ENCODE measurements at places on chromosomes 3 and 15. TPM values are rescaled to one million over a fixed set of nuclear protein-coding genes. Genes with fewer than 3 reads are reported as not detected.
A peak's percentile ranks its signal among the peaks of the same experiment; 100 is the strongest.

DNA sequence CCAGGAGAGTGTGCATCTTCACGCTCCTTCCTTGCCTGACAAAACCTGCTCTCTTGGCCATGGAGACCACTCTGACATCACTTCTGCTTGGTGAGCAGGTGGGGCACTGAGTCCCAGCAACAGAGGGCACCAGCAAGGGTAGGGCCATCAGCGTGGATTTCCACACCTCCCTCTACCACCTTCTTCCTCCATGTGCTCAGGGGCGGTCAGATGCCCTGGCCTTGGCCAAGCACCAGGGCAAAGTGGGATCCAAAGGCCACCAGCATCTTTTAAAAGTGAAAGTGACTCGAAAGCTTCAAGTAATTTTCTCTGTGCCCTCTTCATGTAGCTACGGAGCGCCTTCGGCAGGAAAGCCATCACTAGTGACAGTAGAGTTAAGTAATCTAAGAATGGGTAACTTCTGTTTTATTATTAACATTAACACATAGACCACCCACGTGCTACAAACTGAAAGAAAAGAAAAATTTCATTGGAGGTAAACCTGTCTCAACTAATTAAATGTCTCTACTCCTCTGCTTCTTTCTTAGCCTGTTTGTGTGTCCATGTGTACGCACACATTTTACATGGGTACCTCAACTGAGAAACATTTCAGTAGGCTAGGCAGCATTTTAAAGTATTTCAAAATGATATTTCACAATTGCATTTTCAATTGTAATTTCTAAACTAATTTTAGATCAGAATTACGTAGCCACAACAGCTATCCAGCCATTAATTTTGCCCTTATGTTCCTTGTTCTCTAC is 57.9 kb downstream of the CHSY1 start:
- no peak for DNase-seq

GRCh38 chr3:179036226-179036625 is 35.4 kb downstream of the ZMAT3 start:
- no peak for DNase-seq

DNA sequence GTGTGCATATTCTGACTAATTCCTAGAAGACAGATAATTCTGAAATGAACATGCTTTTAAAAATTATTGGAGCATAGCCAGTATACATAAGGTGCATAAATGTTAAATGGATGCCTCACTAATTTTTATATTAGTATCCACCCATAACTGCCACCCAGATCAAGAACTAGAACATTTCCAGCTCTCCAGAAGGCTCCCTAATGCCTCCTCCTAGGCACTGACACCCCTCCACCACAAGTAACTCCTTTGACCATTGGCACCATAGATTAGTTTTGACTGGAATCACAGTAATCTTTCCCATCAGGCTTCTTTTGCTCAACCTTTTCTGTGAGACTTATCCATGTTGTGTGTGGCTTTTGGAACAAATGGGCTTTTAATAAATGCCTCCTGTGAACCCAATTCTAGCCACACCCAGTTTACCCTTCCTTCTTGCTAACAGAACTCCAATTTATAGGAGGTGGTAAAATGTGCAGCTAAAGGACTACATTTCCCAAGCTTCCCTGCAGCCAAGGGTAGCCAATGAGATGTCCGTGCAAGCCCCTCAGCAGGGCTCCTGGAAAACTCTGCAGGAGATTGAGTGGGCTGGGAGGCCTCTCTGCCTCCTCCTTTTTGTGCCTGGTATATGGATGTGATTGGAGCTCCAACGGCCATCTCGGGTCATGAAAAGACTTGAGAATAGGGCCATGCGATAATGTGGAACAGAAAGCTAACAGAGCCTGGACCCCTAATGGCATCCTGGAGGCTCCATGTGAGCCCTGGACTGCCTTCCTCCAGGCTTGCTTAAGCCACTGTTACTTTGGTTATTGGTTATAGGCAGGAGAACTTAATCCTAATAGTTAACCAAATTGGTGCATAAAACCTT is 322.6 kb upstream of the TLE3 start:
- peak; percentile 39 for DNase-seq

- peak; percentile 43 for DNase-seq
Measured at GRCh38 chr3:58434511-58434910, 879 bp upstream of the PDHB start.

DNA sequence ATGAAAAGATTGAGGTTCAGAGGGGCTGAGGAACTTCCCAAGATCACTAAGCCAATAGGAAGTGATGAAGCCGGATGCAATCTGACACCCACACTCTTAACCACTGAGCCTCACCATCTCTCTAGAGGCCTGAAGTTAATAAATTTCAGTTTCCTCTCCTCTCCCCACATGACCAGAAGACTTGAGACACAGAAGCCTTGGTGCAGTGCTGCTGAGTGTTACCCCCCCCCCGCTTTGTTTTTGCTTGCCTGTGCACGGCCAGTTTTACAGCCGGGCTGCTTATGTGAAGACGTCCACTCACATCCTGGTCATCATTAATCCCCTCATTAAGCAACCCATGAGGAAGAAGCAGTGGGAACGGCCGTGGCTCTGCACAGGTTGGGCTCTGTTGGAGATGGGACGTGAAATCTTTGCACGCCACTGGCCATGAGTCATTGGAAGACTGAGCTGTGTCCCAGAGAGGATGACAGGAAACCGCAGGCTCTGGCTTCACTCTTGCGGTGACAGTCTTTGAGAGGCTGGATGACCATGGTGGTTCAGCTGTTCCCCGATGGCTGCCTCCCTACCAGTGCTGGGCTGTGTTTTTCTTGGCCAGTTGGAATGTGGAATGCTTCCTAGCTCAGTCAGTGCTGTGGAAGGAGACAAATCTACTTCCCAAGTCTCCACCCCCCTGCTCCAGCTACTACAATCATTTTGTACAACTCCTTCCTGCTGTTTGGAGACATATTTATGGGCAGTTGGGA is 232.6 kb upstream of the LRTM1 start:
- DNase-seq, result no peak

DNA sequence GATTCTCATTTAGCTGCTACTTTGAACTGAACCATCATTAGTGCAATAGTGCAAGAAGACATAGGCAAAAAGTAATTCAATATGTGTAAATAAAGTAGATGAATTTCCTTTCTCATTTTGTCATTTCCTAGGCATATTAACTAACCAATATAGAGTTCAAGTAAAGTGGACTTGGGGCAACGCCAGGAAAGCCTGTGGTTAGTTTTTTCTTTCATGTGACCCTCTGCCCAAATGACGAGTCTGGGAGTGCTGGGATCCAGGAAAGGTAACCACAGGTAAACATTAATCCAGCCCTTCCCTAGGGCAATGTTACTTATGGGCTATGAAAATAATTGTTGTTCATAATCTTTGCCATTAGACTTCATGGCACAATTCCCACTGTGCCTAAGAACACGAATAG is 181.0 kb downstream of the VPS13C start:
- DNase-seq, result no peak

The EFCC1 gene
- total RNA-seq, result 1.5 TPM

GRCh38 chr15:72852273-72852672 is 68.7 kb upstream of the ADPGK start:
- no peak for DNase-seq

The LMCD1 gene
- total RNA-seq, result not detected

DNA sequence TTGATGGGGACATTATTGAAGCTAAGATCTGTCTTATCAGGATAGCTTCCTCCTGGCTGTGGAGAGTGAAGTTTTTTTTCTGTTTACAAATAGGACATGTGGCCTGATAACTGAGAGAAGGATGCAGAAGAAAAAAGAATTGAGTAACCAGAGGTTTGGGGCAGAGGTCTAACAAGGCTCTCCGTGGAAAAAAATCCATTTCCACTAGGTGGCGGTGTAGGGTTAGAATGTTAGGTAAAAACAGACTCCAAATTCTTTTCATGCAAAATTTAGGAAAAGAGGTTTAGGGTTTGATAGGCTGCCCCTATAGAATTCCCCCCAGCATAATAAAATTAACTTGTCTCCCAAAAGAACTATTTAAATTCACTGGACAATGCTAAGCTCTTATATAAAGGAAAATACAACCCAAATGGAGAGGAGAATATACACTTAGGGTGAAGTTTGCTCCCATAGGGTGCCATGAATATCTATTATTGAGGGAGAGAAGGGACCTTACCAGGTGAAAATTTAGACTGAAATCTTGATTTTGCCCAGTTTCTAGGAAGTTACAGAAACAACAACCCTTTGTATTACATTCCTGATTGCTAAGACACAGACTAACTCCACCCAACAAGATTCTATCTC is 1560.4 kb downstream of the OTOL1 start:
- DNase-seq, result peak; percentile 68

DNA sequence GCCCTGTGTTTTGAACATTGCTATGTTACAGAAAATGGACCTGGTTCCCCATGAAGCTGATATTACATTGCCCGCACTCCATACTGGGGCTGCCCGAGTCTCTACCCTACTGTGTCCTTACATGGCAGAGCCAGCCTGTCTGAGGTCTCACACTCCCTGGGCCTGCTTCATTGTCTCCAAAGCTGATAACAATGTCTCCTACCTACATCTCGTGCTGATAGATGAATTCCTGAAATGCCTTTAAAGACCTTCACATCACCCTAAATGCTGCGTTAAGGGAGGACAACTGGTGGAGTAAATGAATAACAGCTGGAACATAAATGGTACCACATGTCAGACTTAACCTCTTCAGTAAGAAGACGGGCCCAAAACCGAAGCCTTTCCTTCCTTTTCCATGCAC is 62.9 kb upstream of the PTX3 start:
- DNase-seq, result no peak

The FHIT gene
- total RNA-seq, result 3.2 TPM

The CHRM5 gene
- total RNA-seq, result not detected

DNA sequence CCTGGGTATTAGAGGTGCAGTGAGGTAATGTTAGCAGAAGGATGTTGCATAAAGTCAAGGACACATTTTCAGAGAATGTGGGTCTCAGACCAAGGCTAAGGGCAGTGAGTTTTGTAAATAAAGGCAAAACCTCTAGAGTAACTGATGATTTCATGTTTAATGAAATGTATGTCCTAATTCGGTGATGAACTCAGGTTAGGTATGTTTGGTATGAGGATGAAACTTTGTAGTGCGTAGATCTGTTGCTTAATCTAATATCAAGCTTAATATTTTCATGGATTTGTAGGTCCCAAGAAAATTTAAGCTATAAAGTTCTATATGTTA is 3.6 kb downstream of the USP50 start:
- DNase-seq, result no peak

DNA sequence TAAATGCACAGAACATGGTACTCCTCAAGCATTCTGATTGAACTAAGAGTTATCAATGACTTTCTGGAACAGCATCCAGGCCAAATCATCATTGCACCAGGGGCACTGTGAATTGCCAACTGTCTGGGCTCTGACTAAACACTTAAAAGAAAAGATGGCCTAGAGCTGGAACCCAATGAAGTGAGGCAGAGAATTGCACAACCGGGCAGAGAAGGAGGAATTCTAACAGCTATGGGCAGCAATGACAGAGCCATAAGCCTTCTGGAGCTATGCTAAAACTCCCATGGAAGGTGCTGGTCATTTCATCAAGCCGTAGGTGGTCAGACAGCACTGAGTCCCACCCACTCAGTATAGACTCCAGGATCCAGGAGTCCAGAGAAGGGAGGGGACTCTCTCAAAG is 48.1 kb upstream of the OXTR start:
- no peak for DNase-seq

GRCh38 chr15:57527382-57528091 is 64.2 kb upstream of the MYZAP start:
- DNase-seq, result peak; percentile 83

- DNase-seq, result no peak
Measured at GRCh38 chr3:160130950-160131349, 94.3 kb upstream of the C3orf80 start.

The IQGAP1 gene
- total RNA-seq, result 44.8 TPM

- no peak for DNase-seq
Measured at GRCh38 chr15:39564972-39565665, 15.8 kb upstream of the THBS1 start.

DNA sequence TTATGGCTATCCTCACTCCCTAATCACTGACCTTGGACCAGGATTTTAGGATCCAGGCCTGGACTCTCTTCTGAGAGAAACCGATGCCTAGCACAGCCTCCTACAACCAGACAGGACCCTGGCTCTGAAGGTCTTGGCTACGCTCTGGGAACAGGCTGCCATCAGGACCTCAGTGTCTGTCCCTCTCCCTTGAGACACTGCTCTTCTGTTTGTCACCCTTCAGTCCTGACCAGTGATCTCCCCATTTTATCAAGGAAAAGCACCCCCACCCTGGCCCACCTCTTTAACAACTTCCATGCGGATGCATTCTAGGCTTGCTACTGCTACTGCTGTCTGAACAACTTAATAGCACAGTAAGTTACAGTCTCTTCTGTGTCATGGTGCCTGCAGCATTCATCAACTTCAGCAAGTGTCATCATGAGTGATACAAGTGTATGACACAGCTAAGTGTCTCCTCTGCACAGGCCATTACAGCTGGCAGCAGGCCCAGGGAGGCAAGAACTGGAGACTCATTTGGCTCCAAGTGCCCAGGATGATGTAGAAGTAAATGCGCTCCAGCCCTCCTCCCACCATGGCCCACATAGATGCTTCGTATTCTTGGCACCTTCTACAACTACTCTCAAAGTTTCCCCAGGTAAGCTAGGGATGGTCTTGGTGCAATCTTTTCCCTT is 302.4 kb downstream of the EPHB1 start:
- DNase-seq, result no peak

DNA sequence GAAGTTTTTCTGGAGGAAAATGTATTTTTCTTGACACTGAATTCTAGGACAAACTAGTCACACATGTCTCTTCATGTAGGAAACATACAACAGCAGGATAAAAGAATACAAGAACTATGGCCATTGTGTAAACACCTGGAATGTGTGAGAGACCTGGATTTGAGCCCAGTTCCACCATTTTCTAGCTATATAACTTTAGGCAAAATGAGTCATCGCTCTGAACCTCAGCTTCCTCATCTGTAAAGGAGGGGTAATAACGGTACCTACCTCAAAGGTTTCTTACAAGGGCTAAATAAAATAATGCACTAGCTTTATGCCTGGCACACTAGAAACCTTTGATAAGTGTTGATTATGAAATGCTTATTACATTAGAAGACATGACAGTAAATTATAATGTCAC is 57.8 kb downstream of the RIOX2 start:
- no peak for DNase-seq

Data from neural progenitor cell (in vitro differentiated cells).